ENCODE measurements at places on chromosomes 6 and 20.

DNA sequence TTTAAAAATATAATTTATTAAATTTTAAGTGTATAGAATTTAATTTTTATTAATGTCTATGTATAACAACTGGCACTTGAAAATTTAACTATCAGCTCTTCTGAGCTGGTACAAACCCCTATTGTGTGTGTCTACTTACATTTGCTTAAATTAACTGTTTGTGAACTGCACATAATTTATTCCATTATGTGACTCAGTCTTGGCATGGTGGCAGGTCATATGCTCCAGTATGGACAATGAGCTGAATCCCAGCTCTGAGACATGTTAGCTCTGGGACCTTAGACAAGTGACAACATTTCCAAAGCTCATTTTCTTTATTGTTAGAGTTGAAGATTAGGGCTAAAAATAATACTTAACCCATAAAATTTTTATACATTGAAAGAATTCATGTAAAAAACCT is 526.1 kb upstream of the MARCKS start:
- DNase-seq = no peak

- DNase-seq = no peak
Observed at GRCh38 chr6:111614833-111615582, 9.3 kb upstream of the TRAF3IP2 start.

DNA sequence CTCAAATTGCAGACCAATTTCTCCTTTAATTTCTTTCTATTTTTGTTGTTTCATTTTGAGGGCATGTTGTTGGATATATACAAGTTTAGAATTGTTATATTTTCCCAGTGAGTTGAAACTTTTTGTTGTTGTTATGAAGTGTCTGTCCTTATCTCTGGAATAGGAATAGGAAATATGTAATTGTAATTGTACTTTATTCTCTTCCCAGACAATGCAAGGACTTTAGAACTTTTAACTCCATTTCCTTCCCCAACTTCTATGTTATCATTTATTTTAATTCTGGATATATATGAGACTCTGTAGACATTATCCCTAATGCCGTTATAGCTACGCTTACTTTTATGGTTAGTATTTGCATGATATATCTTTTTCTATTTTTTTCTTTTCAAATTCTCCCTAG is 12.4 kb downstream of the SERPINB1 start:
- no peak for DNase-seq

DNA sequence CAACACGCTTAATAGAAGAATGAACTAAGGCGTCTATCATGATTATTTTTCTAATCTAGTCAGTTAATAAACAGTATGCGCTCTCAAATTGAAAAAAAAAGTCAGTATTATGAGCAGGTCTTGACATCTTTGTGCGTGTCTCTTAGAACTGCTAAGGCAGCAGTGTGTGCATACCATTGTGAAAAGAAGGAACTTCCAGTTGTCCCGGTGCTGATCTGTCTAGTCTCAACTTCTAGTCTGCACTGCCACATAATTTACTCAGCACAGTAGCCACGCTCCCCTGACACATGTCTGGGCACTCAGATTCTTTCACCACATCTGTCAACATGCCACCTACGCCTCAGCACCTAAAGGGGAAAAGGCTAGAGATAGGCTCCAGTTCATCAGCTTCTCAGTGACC is 61.1 kb upstream of the SPDEF start:
- no peak for DNase-seq

DNA sequence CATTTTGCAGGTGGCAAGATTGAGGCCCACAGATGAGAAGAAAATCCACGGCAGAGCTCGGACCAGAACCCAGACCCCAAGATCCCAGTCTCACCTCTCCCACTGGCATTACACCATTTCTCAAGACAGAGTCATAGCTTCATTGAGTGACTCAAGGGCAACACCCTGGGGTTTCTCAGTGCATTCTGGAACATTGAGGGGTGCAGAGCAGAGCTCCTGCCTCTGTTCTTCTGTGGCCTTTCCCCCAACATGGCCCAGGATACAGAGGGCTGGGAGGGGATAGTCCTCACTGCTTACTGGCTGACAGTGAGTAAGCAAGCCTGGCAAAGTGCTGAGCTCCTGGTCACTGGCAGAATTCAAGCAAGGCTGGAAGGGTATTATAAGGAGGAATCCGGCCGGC is 74.0 kb downstream of the MDGA1 start:
- DNase-seq = no peak

DNA sequence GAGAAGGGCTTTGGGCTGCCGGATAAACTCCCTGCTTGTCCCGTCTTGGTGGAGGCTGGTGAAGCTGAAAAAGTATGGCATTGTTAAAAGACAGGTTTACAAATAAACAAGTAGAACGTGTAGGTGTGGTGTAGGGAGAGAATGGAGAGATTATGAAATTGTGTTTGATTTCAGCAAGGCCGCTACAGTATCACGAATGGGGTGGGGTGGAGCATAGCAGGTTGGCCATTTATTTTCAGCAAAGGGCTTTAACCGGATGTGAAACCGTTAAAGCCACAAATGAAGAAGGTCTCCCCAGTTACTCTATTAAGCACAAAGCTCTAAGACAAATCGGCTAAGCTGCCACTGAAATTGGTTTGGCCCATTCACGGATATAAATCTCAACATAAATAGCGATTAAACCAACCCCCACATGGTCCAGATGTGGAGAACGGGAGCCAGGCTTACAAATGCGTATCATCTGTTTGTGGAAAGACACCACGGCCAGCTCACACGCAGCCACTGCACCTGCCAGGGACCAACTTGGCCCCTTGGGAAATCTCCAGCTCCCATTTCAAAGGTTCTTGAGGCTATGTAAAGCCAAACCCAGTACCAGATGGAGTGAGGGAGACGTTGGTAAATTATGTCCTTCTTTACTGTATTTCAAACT is 94.0 kb downstream of the ZMYND8 start:
- peak; percentile 99 for DNase-seq

DNA sequence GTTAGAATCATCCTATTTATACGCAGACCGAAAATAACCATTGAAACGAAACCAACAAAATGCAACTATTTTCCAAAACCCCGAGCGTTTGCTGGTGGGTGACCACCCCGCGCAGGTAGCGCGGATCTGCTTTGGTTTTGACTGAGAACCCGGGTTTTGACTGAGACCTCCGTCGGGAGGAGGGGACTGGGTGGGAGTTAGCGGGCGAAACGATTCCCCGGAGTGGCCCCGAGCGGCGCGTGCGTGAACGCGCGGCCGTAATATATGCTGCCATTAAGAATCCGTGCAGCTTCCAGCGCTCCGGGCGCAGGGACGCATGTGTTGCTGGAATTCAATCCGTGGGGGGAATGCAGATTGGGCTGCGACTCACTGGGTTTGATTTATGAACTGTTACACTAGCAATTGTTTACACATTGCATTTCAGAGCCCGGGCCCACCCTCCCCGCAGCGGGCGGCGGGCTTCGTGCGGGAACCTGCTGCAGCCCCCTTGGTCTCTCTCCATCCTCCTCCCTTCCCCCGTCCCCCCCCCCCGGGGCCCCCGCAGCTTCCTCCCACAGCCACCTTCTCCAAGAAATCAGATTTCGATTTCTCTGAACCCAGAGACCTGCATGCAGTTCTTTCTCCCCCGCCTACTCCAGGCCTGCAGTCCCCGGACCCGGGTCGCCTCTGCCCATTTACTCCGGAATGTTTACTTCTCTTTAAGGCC is 9.9 kb downstream of the NRN1 start:
- DNase-seq = peak; percentile 43

DNA sequence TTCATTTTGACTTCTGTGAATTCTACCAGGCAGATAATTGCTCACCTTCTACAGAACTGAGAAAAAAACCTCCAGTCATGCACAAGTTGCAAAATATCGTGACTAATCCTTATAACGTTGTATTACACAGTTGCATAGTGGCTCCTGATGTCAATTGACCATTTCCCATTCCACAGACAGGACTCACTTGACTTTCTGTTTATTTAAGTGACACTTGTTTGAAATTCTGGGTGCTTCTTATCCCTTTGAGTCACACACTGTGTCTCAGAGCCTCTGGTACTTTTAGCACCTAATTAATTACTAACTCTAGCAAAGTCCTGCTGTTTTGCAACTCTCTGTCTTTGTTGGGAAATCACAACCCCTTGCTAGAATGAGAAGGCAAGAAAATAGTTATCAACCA is 16.2 kb upstream of the RSPO3 start:
- no peak for DNase-seq

DNA sequence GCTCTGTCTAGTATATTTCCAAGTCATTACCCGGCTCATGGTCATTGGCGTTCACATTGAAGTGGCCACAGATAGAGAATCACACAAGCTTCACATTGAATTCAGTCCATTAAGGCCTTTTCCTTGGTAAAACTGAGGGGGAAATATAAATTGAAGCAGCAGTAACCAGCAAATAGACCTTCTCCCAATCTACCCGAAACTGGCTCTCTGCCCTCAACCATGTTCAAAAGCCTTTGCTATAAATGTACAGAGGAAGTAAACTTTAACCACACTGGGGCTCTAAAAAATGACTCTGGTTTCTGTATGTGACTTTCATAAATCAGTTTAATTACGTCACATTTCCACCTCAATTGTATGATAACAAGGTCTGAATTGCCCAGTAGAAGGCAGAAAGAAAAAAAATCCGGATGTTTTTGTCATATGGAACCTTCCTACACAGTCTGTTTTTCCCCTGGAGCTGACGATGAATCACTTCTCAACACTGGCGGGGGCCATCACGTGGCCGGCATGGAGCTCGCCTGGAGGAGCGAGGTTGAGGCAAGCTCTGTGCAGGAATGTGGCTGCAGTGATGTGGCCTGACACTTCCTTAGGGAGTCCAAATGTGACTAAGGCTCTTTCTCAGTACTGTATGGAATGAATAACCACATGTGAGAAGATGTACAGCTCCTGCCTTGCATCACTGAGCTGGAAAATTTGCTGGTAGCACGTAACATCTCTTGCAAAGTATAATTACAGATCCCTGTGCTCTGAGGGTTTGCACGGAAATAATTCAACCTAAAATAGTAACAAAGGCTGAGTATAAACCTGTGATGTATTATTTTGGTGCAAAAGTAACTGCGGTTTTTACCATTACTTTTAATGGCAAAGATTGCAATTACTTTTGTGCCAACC is 58.6 kb upstream of the SNX9 start:
- DNase-seq = peak; percentile 47

DNA sequence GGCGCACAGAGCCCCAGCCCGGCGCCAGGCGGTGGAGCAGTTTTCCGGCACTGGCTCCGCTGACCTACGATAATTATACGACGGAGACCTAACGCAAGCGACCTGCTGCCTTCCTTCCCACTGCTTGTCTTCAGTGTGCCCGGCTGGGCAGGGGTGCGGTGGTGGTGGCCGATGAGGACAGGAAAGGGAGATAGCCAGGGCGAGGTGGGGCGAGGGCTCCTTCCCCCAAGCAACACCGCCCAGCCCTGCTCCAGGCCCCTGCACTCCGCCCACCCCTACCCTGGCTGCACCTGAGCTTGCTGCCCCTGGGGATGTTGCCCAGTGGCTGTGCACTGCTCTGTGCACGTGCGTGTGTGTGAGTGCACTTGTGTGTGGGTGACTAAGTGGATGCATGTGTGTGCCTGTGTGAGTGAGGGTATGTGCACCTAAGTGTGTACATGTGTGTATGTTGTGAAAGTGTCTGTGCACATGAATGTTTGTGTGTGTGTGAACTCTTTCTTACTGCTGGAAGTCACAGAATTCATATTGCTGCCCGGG is 42.6 kb upstream of the IRF4 start:
- no peak for DNase-seq

GRCh38 chr20:58033026-58033536 is 195.4 kb downstream of the ANKRD60 start:
- DNase-seq = no peak

DNA sequence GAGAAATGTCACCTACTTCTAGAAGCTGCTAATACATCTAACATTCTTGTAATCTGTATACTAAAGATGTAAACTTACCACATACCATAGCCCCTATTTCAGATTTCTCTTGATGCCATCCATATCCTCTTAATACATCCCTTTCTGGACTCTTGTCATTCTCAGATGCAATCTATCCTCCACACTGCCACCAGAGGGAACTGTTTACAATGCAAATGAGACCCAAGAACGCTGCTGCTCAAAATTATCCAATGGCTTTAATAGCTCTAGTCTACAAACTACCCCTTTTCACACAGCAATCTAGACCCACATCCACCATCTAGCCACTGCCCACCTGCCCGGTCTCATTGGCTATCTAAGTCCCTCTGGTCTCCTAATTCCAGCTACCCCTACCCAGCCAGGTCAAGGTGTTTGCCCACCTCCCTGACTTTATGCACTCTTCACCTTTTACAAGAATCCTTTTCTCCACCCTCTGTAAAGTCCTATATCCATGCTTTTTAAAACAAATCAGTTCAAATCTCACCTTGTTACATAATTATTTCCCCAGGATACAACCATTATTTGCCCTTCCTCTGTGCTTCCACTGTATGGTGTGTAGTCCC is 14.8 kb downstream of the FAXC start:
- peak; percentile 51 for DNase-seq

GRCh38 chr6:134678436-134678889 is 271.4 kb downstream of the ALDH8A1 start:
- DNase-seq = peak; percentile 17

DNA sequence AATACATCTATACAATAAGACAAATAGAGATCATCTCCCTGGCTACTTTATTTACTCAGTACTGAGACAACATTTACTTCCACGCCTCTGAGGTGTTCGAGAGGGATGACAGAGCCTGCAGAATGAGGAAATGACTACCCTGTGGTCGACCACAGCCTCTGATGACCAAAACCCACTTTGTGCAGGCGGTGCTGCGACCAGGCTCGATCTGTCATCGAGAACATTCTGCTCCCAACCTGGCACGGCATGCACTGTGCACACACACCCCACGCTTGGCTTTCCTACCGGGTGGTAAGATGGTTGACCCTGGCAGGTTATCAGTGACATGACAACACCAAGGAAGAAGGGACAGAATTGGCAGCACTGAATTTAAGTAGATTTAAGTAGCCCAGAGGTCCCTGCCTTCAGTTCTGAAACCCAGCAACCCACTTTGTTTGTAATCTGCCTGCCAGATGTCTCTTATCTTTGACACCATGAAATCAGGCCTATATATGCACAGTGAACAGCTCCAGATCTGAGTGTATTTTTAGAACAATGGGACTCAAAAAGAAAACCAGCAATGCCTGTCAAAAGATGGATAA is 42.6 kb downstream of the TTI1 start:
- DNase-seq = peak; percentile 48

DNA sequence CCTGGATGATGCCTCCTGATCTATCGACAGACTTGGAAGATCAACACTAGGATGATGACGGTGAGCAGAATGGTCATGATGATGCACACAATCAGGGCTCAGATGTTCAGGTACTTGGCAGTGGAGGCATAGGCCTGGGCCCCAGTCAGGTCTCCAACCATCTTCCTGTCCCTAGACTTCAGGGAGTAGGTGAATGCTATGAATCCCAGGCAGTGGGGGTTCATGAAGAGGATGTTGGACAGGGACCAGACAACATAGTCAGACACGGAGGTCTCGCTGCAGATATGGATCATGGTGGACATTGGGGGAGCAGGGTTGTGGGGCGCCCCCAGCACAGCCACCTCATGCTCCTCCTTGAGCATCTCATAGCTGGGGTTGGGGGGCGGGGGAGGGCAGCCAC is 27.5 kb downstream of the HLA-F start:
- DNase-seq = no peak

DNA sequence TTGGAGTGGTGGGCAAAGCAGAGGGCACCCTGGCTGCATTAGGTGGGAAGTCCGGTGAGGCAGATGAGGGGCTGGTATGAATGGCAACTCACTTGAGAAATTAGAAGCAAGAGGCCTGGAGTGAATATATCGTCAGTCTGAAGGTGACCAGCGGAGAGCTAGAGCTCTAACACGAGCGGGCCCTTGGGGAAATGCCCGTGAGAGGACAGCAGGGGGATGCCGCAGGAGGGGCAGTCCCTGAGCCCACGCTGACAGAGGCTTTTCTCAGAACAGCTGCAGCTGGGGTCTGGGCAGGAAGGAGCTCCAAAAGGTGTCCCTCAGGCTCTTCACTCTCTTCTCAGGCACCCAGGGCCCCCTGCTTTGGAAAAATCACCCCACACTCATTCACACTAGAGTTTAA is 32.0 kb upstream of the CD93 start:
- DNase-seq = no peak
